CD4-positive, alpha-beta T cell treated with Interleukin-21 for 1 hour (primary cell): ENCODE measurements at places on chromosomes 12 and 14.

DNA sequence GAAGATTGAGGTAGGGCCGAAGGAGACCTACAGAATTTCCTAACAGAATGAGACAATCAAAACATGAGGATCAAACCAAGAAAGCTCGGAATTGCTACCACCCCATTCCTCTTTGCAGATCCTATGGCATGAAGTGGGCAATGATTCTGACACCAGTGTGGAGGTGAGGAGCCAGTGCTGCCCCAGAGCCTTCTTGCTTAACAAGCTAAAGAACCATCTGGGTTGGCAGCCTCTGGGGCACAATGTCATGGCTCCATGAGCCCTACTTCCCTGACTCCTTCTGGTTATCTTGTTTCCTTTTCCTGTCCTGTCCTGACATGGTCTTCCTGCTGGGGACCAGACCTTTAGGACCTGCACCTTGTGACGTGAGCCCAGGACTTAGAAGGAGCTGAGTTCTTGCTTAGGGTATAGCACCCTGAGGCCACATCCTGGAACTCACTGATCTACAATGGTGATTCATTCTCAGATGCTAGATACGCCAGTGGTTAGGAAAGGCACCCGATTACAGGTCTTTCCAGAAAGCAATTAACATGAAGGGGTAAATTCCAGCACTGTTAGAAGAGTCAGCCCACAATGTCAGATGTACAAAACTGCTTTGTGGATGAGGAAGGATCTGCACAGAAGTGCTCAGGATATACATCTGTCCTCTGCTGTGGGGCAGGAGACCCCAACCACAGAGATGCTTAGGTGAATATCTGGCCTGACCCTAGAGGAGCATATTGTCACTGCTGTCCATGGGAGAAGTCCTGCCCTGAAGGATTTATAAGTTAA lies 324.2 kb downstream of the ZFP36L1 start:
- DNase-seq = peak; percentile 30

DNA sequence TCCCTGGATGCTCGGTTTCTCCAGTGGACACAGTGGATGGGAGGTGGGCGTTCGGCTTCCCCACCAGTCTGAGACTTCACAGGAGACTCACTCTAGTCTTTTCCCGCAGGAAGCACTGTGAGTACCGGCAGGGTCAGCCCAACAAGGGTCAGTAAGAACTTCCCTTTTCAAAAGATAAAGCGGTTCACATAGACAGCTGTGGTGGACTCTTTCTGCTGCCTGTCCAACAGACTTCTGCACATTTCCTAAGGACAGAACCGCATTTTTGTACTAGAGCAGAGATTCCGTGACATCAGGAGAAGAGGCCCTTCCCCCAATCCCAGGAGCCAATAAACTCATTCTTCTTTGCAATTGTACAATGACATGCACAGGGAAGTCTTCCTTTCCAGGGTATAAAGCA lies 10.4 kb downstream of the LTBR start:
- no peak for DNase-seq

DNA sequence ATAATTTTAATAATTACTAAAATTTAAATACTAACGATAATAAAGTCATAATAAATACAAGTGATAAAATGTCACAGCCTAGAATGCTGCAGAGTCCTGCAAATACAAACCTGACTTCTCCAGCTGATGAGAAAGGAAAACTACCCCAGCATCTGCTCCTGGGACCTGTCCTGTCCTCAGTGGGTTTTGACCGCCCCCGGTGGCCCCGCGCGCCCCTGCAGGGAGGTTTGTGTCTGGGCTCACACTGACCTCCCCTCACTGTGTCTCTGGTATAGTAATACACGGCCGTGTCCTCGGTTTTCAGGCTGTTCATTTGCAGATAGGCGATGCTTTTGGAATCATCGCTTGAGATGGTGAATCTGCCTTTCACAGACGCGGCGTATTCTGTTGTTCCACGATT lies 1139.4 kb downstream of the TMEM121 start:
- no peak for DNase-seq

- no peak for DNase-seq
Measured at GRCh38 chr14:94649543-94650443, 37.6 kb downstream of the SERPINA3 start.

DNA sequence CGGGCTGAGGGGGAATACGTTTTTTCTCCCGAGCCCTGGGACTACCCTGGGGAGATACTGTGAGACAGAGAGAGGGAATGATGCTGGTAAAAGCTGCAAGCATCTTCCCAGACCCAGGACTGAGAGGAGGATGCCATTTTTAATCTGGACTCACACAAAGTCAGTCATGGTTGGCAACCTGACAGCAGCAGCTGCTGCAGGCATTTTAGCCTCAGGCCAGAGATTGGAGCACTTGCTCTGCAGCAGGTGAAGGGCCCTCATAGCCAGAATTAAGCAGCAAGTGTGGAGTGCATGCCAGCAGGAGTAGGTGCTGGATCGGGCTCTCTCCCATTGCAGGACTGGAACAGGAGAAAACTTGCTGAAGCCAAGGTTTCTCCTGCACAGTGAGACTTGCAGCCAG lies 361.1 kb upstream of the CLEC14A start:
- no peak for DNase-seq

GRCh38 chr14:69673578-69674305 lies 62.3 kb downstream of the SUSD6 start:
- DNase-seq = no peak

GRCh38 chr14:53338192-53338591 lies 185.1 kb upstream of the DDHD1 start:
- no peak for DNase-seq

DNA sequence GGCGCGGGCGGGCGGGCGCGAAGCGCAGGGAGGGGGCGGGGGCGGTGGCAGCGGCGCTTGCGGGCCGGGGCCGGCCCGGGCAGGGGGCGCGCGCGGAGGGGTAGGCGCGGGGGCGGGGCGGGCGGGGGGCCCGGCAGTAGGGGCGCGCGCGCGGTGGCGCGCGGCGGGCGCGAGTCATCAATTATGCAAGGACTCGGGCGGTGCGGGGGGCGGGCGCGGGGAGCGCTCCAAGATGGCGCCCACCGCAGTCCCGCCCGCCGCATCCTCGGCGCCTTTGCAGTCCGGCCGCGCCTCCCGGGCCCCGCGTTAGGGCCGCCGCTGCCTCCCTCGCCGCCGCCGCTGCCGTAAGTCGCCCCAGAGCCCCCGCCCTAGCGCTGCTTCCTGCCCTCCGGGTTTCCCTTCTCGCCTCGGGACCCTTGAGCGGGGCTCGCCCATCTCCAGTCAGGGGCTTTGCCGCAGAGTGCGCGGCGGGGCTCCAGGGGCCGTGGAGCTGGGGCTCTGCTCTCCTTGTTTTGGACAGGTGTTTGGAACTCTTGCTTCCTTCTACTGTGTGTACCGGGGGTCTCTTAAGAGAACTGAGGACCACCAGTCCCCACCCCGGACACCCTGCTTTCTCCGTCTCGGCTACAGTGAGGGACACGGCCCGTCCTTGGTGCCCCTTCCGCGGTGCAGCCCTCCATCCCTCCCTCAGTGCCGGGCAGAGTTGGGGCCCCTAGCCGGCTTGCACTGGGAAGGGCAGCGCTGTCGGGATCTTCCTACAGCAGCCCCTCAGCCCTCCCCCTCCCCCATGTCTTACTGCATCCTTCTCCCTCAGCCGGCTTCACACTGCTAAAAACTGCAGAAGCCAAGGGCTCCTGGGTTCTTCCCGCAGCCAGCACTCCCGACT lies at the start of gene SCN8A:
TSS of gene SCN8A (plus strand) at position 218 of the 886 bp plus-strand sequence. CDS start 71,585 bp downstream, outside the sequence.
- DNase-seq = peak; percentile 56
